ENCODE measurements at places on chromosomes 16 and 17.

DNA sequence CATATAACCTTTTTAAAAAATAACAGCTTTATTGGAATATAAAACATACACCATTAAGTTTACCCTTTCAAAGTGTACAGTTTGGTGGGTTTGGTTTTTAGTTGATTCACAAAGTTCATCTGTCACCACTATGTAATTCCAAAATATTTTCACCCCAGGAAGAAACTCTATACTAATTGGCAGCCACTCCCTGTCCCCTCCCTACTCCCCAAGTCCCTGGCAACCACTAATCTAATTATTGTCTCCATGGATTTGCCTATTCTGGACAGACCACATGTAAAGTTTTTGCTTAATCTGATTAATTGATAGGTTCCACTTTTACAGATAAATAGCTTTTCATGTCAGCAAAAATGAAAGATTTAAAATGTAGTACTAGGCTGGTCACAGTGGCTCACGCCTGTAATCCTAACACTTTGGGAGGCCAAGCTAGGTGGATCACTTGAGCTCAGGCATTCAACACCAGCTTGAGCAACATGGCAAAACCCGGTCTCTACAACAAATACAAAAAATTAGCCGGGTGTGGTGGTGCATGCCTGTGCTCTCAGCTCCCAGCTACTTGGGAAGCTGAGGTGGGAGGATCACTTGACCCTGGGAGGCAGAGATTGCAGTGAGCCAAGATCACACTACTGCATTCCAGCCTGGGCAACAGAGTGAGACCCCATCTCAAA, 25.0 kb upstream of the MAPK3 start:
- no peak for ATAC-seq

DNA sequence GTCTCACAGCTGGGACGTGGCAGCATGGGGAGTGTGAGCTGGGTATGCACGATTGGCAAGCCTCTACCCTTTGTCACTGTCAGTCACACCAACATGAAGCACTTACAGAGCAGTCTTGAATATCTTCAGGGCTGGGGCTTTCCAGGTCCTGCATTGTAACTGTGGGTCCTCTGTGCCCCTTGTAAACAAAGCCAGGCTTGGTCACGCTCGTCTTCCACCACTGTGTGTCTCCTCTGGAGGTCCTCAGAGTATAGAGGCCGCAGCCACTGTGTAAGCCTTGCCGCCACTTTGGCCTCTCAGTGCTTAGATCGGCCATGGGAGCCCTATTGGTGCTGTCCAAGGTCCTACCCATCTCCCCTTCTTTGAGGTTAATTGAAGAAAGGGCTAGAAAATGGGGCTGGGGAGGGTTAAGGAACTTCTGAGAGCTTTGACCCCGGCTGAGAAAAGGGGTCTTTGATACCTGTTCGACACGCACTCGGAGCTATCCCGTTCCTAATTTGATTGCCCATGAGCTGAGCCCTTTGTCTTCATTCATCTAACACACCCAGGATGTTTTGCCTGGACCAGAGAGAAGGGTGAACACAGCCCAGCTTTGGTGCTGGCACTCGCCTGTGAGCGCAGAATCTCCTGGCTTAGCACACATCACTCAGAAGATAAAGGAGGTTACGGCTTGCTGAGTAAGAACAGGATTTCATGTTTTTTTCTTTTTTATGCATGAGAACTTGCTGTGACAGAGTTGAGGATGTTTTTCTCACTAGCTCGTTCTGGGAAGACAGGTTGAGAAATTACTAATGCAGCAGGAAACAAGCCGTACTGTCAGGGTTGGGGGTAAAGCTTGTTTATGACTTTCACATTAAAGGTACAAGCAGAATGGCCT, 267.9 kb downstream of the CPPED1 start:
- no peak for ATAC-seq

DNA sequence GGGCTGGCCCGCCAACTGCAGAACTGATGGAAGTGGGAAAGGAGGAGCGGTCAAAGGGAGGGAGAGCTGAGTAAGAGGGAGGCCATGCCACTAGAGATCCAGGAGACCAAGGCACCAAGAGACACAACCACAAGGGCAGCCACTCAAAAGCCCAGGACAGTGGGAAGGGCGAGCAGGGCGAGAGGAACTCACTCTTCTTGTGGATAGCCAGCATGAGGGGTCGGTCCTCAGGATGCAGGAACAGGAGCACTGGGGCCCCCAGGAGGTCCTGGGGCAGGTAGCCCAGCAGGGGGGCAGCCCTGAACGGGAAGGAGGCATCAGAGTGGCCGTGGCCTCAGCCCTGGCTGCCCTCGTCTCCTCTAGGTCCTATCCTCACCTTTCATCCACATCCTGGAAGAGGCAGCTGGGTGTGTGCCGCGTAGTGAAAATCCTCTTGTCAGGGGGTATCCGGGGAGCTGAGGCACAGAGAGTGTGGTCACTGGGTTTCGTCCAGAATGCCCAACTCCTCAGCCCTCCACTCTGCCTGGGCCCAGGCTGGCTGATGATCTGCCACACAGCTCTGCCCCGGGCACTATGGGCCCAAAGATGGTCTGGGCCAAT, 4.3 kb downstream of the PER1 start:
- no peak for ATAC-seq

- peak; percentile 50 for ATAC-seq
These were observed 9.4 kb downstream of the CWC25 start for GRCh38 chr17:38815576-38816193.

- ATAC-seq = peak; percentile 88
These were observed 1029.6 kb downstream of the CDH11 start for GRCh38 chr16:64092271-64092670.

DNA sequence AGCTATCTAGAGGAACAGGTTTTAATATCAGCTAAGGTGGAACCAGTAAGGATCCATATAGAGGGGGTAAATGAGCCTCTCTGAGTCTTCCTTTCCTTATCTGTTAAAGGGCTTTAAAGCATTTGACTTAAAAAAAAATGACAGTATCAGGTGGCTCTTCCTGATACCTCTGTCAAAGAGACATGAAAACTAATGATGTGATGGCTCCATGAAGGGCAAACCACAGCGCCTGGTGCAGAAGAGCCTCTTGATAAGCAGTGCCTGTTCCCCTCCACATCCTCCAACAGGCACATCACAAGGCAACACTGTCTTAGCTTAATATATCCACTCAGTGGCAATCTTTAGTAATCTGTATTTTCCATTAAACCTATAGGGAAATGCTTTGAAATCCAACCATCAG, 68.9 kb downstream of the USP31 start:
- ATAC-seq = no peak

- no peak for ATAC-seq
These were observed 95.8 kb downstream of the USP32 start for GRCh38 chr17:60296177-60296576.

- no peak for ATAC-seq
These were observed 213.1 kb downstream of the FOXL1 start for GRCh38 chr16:86791287-86792035.

DNA sequence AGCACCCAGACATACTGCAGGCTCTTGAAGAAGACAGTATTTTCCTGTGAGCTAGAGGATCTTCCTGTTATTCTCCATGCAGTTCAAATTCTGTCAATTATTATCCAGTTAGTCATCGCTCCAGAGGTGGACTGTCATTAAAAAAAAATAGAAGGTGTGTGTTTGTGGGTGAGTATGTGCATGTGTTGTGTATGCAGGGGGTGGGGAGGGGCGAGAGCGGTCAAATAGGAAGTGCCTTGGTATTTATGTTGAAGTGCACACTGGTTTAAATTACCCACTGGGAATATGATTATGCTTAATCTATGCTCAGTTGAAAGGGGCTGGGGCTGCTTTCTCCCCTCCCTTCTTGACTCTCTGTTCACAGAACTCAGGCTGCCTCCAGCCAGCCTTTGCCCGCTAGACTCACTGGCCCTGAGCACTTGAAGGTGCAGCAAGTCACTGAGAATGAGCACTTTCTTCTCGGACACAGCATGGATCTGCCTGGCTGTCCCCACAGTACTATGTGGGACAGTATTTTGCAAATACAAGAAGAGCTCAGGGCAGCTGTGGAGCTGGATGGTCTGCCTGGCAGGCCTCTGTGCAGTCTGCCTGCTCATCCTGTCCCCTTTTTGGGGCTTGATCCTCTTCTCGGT, at the start of gene HSD17B2:
Gene HSD17B2, plus strand, starts transcription at position 273 of the 632 bp plus-strand sequence. Its CDS starts 172 bp downstream, at position 445.
- ATAC-seq = no peak

GRCh38 chr16:66569827-66570405, 3.7 kb downstream of the CMTM1 start:
- peak; percentile 34 for ATAC-seq

GRCh38 chr17:72444517-72445054, 323.8 kb downstream of the SOX9 start:
- no peak for ATAC-seq

DNA sequence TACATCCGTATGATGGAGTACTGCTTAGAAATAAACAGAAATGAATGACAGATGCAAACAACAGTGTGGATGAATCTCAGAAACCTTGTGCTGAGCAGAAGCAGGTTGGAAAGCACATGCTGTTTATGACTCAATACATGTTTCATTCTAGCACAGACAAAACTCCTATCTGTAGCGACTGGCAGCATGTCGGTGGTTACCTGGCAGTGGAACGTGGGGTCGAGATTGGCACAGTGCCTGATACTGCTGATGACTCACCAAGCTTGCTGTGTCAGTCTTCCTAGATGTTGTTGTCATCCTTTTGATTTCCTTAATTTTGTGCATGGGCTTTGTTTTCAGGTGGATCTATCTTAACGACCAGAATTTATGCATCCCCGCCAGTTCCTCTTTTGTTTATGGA, 62.1 kb downstream of the GAN start:
- no peak for ATAC-seq

DNA sequence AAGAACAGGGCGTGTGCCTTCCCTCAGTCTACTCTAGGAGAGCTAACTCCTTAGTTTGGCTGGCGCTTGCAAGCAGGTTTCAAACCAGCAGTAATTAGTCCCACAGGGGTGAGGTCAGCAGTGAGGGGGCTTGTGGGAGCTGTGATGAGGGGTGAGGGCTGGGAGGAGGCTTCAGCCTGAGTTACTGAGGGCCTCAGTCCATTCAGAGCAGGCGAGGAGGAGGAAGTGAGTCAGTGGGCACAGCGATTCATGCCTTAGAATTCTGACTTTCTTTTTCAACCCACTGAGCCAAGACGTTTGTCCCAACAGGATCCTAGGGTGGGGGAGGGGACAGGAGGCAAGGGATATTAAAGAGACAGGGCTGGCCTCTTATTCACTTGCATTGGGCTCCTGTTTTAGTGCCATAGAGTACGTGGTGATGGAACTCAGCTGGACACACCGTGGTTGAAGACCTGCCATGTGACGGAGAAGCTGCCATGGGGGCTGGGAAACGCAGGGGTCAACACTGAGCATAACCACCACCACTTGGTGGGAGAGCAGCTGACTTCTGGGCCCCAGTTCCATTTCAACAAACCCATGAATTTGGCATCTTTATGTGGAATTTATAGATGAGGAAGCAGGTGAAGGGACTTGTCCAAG, 8.3 kb upstream of the ITGA3 start:
- peak; percentile 36 for ATAC-seq

DNA sequence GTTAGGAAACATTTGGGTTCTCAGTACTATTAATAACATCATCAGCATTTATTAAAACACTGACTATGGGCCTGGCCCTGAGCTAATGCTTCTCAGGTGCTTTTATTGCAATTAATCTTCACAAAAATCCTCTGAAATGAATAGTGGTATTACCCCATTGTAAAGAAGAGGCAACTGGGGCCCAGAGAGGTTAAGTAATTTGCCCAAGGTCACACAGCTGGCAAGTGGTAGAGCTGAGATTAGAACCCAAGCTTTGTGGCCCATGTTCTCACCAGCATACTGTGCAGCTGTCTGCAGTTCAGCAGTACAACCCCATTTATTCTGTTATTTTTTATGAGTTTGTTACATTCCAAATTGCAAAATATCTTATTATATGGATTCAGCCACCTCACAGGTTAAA, 82.3 kb downstream of the TBC1D16 start:
- ATAC-seq = no peak

DNA sequence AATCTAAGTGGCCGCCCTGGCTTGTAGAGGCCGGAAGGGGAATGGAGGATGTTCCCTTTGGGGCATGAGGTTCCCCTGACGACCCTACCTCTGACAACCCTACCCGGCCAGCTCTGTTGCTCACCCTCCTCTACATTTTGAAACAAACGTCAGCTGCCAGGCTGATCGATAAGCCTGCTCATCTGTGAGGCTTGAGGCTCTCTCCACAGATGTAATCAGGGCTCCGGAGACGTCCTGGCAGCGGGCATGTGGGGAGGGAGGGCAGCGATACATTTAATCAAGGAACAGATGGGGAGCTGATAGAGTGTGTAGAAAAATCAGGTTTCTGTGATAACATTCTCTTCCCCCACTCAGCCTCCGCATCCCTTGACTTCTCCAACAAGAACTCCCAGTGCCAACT, 212.3 kb upstream of the SDK2 start:
- no peak for ATAC-seq

DNA sequence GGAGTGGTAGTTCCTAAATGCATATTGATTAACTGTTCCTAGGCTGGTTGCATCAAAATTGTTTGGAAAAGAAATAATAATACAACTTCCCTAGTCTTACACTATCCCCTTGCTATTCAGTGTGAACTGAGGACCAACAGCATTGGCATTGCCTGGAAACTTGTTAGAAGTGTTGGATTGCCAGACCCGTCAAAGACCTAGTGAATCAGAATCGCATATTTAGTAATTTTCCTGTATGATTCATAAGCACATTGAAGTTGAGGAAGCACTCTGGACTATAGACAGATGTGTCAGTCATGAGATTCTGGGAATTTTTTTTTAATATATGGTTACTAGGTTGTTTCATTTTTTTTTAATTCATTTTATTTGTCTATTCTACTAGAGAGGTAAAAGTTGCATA, 34.7 kb upstream of the KCNJ16 start:
- ATAC-seq = peak; percentile 36

DNA sequence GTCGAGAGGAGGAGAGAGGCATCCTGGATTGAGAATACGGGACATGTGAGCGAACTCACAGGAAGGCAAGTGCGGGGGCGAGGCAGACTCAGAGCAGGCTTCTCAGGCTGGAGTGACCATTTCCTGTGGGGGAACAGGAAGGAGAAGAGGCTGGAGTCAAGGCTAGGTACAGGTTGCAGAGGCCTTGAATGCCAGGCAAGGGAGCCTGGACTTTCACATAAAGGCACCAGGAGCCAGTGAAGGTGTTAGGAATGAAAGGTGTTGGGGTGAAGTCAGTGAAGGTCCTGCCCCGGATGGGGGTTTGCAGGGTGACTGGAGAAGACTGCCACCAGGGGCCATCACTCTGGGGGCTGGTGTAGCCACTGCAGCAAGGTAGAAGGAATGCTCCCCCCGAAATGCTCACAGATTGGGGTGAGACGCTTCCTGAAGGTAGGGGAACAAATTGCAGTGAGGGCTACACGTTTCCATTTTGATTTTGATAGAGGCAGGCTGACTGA, 5.3 kb upstream of the GPRC5C start:
- ATAC-seq = no peak

GRCh38 chr17:1126801-1127550, 52.8 kb downstream of the ABR start:
- ATAC-seq = no peak
